ENCODE measurements at places on chromosomes 1 and 21.
A peak's percentile ranks its signal among the peaks of the same experiment; 100 is the strongest.

DNA sequence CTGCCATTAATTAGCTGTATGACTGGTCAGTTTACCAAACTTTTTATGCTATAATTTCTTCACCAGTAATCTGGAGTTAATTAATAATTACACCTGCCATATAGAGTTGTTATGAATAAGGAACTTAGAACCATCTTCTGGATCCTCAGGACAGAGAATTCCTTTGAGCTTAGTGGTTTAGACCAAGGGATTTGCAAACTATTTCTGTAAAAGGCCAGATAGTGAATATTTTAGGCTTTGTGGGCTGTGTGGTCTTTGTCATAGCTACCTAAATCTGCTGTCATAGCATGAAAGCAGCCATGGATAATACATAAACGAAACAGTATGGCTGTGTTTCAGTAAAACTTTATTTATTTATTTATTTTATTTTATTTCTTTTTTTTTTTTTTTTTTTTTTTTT is 9.0 kb downstream of the TIMM17A start:
- DNase-seq = no peak

DNA sequence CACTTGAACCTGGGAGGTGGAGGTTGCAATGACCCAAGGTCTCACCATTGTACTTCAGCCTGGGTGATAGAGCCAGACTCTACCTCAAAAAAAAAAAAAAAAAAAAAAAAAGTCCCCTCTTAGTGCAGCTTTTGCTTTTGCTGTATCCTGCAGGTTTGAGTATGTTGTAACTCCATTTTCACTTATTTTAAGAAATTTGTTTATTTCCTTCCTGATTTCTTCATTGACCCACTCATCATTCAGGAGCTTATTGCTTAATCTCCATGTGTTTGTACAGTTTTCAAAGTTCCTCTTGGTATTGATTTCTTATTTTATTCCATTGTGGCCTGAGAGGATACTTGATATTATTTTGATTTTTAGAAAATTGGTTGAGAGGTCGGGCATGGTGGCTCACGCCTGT is 50.9 kb upstream of the AK4 start:
- DNase-seq = no peak

DNA sequence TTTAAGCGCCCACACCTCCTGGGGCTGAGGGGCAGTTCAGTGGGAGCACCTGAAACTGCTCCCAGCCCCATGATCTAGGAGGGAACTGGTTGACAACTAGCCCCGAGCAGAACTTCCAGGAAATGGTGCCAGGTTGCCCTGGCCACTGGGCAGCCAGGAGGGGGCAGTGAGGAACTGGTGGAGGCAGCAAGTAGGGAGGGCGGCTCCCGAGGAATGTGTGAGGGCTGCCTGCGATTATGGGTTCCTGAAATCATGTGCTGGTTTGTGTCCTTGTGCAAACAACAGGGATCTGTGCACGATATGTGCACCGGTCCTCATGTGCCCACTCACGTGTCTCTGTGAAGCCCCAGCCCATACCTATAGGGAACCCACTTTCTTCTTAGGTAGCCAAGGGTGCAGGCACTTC is 9.9 kb downstream of the GPR3 start:
- peak; percentile 50 for DNase-seq

GRCh38 chr1:77888081-77888780 is at the start of gene NEXN:
NEXN (plus strand) TSS chr1:77888624; CDS start chr1:77916107, 27,483 bp downstream.
- DNase-seq = peak; percentile 82

DNA sequence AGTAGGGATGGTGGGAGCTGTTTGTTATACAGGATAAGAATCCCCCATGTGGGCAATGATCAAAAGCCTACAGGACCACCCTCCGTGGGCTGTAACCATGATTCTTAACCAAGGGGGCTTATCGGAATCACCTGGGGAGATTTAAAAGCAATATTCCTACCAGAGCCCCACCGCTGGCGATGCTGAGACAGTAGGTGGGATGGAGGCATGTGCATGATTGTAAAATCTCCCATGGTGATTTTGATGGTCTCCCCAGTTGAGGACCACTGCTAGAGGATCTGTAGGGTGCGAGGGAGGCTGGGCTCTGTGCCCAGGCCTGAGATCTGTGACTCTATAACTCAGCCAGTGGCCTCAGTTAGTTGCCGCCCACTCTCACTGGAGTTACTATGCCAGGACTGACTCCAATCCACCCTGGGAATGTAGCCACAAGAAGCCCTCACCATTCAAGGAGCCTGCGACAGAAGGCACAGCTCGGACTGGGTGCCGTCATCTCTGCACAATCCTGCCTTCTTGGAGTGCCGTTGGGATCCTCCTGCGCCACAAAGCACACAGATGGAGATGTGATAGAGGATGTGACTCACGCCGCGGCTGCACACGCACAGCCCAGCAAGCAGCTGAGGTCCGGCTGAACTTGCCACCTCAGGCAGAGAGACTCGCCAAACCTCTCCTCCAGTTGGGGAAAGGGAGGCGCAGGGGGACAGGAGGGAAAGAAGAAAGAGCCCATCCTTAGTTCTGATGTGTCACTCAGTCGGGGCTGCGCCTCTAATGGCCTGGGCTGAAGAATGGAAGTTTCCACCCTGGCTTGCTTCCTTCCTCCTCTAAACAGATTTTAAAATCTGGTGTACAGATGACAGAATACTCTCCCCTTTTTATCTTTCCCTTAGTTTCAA is 26.5 kb downstream of the AKNAD1 start:
- DNase-seq = peak; percentile 87

DNA sequence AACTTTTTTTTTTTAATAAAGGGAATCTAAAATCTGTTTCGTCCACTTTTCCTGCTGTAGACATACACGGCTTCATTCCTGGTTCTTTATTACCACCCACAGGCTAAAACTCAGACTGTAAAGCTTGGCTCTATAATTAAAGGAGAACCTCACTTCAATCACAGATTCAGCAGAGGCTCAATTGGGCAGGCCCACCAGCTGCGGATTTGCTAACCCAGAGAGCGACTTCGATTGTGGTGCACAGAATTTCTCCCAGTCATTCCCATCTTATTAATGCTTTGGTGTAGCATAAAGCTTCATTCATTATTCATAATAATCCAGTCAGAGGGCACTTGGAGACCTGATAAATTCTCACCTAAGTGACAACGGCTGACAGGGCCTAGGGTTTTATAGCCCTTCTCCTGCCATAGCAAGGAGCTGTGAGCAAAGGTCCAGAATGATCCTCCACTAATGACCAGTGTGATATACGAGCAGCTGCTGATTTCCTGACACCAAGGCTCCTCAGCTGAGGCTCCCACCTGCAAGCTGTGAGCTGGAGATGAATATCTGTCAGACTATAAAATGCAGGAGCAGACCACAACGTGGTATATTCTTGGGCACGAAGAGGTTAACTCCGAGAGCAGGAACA is 149.0 kb downstream of the ATP6V1G3 start:
- DNase-seq = no peak

DNA sequence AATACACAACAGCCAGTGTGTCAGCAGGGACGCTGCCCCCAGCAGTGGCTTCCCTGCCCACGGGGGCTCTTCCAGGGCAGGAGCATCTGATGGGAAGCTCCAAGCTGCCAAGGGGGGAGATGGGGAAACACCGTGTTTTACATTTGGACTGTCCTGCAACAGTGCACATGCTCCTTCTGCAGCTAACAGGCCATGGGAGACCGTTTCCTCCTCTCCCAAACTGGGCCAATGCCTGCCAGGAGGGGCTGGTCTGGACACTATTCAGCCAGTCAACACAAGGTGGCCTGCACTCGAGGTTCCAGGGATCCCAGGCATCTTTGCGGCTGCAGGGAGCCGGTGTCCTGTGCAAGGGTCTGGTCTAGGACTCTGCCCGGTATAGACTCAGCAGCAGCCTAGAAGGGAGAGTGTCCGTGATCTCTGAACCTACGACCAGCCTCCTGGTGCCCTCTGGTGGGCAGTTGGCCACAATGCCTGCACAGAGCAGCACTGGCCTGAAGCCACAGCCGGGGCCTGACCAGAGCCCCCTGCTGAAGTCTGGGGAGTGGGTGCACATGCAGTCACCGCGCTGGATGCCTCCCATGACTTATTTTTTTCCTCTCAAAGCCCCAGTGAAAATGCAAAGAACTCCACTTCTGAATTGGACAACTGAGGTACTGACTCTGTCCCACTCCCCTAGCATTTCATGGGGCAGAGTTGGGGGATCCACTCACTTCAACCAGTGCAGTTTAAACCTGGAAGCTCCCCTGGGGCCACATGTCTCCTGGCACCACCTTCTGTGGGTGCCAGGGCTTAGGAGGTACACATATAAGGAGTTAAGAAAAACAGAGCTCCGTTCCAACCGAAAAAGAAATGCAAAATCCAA is 33.3 kb downstream of the RCC2 start:
- DNase-seq = peak; percentile 46

DNA sequence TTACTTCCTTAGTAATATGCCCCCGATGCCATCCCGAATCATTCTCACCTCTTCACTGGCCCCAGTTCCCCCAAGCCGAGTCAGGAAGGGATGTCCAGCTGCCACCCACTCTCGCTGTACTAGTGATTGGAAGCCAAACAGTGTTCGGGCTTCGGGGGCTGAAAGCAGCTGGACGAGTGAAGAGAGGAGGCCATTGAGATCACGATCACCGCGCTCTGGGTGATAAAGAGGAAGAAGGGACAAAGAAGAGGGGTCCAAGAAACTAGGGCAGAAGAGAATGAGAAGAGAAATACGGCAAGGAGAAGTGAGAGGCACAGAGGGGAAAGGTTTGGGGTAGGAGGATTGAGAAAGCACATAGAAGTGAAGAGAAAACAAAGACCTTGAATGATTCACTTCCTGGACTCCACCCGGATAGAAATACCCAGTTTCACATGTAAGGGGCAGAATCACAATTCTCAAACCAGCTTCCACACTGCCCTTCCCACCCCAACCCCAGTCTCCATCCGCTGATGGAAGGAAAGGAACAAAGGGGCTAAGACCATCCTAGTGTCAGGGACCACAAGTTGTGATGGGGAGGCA is 3.7 kb upstream of the SF3B4 start:
- DNase-seq = no peak

GRCh38 chr1:201590474-201590873 is 51.5 kb downstream of the NAV1 start:
- DNase-seq = no peak

GRCh38 chr1:32782086-32782485 is 35.1 kb downstream of the YARS1 start:
- no peak for DNase-seq

DNA sequence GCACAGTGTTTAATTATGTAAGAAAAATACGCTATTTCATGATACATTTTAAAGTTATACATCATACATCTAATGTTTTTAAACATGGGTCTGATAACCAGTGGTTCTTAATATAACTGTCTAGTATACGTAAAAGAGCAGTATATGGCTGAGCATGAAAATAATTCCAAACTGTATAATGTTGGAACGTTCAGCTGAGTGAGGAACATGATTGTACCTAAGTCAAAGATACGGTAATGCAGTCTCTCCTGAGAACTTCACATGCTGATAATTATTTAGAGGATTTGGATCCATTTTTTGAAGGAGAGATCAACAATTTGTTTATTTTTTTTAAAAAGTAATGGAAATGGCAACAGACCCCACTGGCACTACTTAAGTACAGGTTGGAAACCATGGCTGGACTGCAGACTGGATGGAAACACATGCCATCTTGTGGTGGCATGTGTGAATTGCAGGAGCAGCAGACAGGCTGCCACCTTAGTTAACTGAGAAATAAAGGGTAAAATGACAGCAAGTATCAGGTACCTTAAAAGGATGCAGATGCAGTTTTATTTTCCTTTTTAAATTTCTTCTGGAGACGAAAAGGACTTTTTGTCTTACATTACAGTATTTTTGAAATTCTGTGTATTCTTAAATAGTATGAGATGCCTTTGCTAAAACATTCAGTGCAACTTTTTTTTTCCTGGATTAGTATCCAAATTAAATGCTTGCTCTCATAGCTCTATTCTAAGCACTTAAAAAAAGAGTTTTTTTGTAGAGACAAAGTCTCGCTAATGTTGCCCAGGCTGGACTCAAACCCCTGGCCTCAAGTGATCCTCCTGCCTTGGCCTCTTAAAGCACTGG is 73.8 kb downstream of the MTR start:
- DNase-seq = no peak

GRCh38 chr1:169105434-169106094 is 926 bp upstream of the ATP1B1 start:
- DNase-seq = peak; percentile 44

DNA sequence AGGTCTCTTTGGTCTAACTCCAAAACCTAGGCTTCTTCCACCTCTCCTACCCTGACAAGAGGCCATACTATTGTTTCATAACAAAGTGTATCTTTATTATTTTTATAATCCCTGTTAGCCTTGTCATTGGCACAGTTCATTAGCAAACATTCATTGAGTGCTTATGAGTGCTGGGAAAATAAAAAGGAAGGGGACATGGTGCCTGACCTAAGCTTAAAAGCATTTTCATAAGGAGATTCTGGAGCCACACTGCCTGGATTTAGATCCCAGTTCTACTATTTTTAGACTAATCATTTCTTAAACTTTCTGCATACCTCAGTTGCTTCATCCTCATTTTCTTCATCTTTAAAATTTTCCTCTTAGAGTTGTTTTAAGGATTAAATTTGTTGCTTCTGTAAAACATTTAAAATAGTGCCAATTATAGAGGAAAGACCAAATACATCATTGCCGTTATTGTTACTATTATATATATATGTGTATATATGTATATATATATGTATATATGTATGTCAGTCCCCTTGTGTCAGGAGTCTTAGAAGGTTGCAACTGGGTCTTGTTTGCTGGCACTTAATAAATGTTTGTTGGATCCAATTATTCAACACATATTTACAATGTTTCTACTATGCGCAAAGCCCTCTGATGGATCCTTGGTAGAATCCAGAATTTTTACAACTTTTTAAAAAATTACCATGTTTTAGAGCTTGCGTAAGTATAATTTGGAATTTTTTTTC is 250.9 kb upstream of the SGIP1 start:
- no peak for DNase-seq

- no peak for DNase-seq
Measured at GRCh38 chr1:13617773-13618172, 34.1 kb downstream of the PDPN start.

- no peak for DNase-seq
Measured at GRCh38 chr21:38042246-38042645, 126.0 kb upstream of the KCNJ6 start.

- DNase-seq = no peak
Measured at GRCh38 chr1:29197590-29197924, 15.9 kb upstream of the SRSF4 start.

DNA sequence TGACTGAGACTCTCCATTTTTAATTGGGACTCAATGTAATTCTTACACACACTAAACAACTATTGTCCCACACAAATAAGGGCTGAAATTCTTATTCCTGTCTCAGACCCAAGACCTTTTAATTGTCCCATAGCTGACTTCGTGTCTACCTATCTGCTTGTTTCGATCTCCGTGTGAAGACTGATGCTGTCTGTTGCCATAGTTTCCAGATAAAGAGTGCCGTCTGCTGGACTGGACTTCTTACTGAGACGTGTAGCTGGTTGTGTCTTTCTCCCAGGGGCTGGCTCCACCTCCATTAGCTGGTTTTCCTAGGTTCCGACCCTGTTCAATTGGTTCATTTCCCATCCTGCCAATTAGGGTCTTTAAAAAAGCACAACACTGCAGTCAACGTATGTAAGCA is 235.3 kb upstream of the PLXNA2 start:
- no peak for DNase-seq
